NCI-H2171 (cell line): ENCODE measurements at places on chromosomes 5 and 9.

GRCh38 chr5:83973925-83974815 is 253.5 kb upstream of the HAPLN1 start:
- DNase-seq, result no peak

- DNase-seq, result no peak
Measured at GRCh38 chr5:122151640-122152039, 22.3 kb downstream of the ZNF474 start.

- DNase-seq, result no peak
Measured at GRCh38 chr9:3528451-3528850, 2.6 kb upstream of the RFX3 start.

GRCh38 chr5:179345433-179346321 is at the start of gene ADAMTS2:
ADAMTS2 (minus strand) TSS chr5:179345461; CDS start chr5:179345328, 133 bp downstream.
- peak; percentile 26 for DNase-seq

- no peak for DNase-seq
Measured at GRCh38 chr9:122888480-122888879, 16.7 kb downstream of the RC3H2 start.

DNA sequence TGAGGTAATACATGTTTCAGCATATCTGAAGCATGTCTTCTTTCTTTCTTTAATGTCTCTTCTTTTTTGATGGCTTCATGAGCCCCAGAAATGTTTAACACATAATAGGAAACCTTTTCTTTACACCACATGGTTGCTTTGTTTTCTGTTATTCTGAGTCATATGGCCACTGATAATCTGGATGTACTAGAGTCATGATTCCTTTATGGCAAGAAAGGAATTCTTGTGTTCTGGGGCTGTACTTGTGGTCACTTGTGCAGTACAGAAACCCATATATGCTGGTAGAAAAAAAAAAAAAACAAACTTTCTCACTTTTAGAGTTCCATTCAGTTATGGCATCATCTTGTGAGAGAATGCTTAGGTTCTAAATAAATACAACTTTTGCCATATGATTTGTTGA is 1669.3 kb upstream of the CDH9 start:
- DNase-seq, result no peak

- DNase-seq, result no peak
Measured at GRCh38 chr5:55821731-55822512, 29.2 kb upstream of the IL31RA start.

DNA sequence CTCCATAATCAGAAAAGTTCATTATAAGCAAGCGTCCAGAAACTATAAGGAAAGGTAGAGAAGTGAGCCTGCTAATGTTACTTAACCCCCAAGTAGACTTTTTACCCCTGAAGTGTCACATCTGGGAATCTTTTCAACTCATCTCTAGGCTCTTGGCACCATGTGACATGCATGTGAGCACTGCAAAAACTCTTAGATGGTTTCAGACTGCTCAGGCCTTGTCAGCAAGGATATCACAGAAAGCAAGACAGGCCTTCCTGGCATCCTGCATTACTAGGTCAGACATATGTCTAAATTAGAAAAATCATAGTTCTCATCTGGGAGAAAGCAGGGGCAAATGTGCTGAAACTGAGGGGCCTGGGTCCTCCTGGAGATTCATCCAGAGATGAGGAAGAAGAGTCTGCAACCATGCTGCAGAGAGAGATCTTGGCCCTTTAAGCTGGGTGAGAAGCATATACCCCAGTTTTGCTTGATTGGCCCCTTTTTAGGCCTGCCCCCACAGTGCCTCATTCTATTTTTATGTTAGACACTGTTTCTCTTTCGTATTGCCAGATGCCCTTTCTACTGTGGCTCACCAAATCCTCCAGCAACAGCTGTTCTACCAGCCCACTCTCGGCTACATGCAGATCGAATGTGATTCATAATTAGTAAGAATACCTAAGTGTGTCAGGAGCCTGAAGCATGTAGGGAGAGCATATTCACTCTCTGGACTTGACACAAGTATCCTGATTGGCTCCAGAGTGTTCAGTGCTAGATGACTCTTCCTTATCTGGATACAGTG is 19.0 kb downstream of the TMEM8B start:
- DNase-seq, result no peak

DNA sequence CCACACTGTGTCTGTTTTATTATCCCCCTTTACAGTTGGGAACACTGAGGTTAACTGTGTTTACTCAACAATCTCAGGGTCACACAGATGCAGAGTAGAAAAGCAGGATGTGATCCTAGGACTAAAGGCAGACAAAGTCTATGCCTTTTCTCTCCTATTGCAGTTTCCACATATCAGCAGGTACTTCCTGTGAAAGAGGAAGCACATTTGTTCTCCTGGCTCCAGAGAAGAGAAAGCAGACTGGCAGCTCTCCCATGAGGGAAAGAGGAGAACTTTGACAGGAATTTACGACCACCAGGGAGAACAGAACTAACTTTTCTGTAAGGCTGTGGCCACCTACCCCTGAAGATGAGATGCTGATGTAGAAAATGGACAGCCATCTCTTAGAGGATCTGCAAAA is 84.2 kb upstream of the TNC start:
- DNase-seq, result no peak

GRCh38 chr9:71628247-71628646 is 140.1 kb downstream of the CEMIP2 start:
- no peak for DNase-seq

DNA sequence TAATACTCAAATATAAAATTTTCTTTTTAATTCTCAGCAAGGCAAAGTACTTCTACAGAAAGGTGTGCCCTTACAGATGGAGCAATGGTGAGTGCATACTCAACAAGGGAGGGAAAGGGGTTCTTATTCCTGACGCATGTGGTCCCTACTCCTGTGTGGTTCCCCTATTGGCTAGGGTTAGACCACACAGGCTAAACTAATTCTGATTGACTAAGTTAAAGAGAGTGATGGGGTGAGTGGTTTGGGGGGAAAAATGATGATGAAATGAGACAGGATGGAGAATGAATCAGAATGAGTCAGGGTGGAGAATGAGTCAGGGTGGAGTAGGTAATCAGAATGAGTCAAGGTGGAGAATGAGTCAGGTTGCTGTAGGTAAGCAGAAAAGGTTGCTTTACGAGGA is 22.9 kb upstream of the HMGCS1 start:
- no peak for DNase-seq

DNA sequence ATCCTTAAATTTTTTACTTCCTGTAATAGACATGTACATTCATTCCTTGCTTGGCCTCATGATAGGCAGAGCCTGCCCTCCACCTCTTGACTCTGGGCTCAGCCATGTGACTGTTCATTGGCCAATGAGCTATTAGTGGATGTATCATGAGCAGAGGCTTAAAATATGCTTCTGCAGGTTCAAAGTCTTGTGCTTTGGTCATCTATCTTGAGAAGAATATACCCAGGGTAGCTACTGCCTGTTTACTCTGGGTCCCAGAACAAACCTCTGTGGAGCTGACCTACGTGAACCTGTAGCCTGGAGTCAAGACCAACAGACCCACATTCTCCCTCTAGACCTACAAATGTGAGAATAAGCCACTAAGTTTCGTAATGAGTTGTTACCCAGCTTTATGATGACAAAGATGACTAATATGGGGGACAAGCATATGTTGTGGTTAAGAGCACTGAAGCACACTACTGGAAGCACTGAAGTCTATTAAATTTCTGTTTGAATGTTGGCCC is 244.4 kb downstream of the MAST4 start:
- DNase-seq, result no peak

DNA sequence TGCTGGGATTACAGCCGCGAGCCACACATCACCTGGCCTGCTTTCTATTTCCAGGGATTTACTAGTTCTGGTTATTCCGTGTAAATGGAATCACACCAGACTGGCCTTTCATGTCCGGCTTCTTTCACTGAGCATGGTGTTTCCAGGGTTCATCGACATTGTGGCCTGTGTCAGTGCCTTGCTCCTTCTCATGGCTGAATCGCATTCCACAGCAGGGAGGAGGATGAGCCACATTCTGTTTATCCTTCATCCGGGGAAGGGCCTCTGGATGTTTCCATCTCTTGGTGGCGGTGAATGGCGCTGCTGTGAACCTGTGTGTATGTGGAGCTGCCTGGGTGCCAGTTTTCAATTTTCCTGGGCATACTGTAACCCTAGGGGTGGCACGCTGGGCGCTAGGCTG is 58.7 kb upstream of the RNU6ATAC start:
- DNase-seq, result no peak

DNA sequence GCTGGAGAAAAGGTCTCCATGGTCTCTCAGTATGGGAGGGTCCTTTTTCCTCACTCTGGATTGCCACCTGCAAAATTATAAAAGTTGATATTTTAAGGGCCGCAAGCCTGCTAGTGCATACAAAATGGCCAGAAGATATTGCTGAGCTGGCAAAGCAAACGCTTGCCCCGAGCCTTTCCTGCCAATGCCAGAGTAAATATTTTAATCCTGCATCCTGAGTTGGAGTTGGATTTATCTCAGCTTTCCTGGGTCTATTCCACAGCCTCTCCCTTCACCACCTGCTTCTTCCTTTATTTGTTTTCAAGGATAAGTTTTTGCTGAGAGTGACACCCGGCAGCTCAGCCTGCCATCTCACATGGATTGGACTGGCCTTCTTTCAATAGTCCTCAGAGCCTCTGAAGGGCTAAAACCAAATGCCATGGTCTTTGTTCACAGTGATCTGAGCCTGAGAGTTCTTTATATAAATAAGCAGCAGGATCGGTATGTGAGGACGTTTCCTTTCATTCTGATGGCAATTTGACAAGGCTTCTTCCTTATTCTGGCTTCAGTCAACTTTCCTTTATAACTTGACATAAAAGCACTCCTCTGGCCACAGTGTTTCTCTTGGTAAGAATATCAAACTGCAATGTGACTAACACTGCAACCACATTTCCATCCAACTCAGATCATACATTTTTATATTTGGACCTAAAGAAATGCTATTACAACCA is 170.1 kb downstream of the ADAMTS12 start:
- DNase-seq, result no peak
